ENCODE measurements at places on chromosomes 7 and 10.

GRCh38 chr7:84092207-84092606 lies 102.4 kb downstream of the SEMA3A start:
- DNase-seq = no peak

GRCh38 chr7:99469381-99470065 lies 3.2 kb upstream of the ZNF789 start:
- no peak for DNase-seq

GRCh38 chr7:105088456-105088855 lies 74.5 kb downstream of the KMT2E start:
- no peak for DNase-seq

GRCh38 chr7:7114575-7115291 lies 67.6 kb upstream of the C1GALT1 start:
- no peak for DNase-seq

- no peak for DNase-seq
These were observed 342.7 kb upstream of the ETV1 start for GRCh38 chr7:14332155-14332554.

DNA sequence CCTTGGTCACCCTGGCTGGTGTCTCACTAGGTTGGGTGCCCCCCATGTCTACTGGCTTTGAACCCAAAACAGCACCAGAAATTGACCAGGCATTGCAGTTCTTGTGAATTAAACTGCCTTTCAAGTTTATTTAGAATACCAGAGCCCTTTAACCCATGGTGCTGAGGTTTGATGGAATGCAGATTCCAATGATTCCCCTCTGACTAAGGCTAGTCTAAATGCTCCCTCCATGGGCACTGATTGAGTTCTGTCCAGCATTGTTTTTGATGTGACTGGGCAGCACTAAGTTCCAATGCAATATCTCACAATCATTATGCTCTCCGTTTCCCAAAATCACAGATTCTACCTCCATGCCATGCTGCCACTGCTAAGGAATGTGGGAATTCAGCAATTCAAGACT lies 1047.4 kb upstream of the LRRN3 start:
- no peak for DNase-seq

DNA sequence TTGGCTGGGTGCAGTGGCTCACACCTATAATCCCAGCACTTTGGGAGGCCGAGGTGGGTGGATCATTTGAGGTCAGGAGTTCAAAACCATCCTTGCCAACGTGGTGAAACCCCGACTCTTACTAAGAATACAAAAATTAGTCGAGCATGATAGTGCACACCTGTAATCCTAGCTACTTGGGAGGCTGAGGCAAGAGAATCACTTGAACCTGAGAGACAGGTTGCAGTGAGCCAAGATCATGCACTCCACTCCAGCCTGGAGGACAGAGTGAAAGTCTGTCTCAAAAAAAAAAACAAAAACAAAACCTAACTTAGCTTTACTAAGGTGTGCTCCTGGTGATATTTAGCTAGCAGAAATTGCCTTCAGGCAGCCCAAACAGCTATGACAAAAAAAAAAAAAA lies 24.3 kb upstream of the VDAC2 start:
- no peak for DNase-seq

- DNase-seq = no peak
These were observed 59.8 kb downstream of the TMEM178B start for GRCh38 chr7:141133646-141134045.

DNA sequence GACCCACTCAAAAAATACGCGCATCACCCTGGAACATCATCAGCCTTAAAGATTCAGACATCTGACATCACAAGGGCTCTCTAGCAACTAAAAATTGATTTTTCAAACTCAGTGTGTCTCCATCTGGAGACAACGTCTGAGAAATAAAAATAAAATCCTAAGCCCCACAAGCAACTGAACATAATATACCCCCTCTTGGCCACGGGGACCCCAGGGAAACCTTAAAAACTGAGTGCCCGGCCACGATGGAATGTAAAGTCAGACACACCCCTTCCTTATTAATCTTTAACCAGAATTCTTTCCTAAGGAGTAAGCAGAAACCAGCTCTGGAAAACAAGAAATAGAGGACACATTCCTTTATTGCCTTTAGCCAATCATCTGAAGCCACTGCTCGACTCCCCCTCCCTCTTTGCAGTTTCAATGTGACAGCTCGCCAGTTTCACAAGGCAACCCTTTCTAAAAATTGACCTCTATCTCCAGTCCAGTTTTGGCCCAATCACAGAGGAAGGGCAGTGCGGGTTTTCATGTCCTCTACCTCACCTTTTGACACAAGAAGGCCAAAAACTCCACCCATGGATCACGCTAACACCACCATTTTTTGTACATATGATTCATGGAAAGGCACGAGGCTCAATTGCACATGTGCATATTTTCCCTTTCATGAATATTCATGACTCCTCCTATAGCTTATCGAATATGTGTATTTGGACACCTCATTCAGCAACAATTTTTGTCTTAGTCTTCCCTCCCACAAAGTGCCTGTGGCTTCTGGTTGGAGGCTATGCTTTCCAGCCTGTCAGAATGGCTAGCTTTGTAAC lies 24.2 kb downstream of the IFIT3 start:
- peak; percentile 85 for DNase-seq

DNA sequence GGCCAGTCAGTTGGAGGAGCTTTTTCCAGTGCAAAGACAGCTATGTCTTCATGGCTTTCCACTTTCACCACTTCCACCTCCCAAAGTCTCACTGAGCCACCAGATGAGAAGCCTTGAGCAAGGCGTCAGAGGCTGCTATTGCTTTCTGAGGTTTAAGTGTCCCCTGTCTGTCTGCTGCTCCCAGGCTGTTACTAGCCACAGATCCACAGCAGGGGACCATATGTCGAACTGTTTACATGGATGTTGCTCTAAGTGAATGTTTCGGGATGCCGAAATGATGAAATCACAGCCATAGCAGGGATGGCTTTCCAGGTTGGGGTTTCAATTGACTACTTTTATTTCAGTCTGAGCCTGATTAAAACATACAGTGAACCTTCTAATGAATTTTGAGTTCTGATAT lies 88.5 kb downstream of the AVL9 start:
- DNase-seq = peak; percentile 47

DNA sequence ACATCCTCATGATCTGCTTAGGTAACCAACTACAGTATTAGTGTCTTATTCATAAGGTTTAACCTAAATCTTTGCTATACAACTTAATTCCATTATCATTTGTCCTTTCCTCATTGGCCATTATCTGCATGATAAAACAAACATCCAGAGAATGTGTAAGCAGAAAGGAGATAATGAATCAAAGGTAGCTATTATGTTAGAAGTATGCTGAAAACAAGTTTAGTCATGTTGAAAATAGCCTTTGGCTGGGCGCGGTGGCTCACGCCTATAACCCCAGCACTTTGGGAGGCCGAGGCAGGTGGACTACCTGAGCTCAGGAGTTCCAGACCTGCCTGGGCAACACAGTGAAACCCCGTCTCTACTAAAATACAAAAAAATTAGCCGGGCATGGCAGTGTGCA lies 78.2 kb downstream of the NT5C2 start:
- no peak for DNase-seq

GRCh38 chr10:63866075-63866746 lies 345.0 kb downstream of the REEP3 start:
- no peak for DNase-seq

DNA sequence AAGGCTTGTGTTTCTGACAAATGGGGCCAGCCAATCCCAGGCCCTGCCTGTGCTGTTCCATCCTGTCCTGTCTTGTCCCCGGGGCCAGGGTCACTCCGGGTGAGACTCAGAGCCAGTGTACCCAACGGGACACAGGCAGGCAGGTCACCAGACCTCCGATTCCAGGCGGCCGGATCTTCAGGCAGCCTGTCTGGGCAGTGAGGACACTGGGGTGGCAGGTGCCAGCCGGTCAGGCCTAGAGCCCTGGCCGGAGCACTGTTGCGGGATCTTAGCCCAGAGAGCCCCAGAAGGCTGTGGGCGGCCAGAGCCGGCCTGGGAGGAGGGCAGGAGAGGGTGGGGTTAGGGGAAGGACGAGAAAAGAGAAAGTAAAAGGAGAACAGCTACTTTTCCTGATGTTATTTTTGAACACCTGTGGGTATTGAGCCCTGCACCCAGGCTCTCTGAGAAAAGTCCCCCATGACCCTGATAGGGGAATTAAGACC lies 134.3 kb upstream of the TNRC18 start:
- DNase-seq = no peak

DNA sequence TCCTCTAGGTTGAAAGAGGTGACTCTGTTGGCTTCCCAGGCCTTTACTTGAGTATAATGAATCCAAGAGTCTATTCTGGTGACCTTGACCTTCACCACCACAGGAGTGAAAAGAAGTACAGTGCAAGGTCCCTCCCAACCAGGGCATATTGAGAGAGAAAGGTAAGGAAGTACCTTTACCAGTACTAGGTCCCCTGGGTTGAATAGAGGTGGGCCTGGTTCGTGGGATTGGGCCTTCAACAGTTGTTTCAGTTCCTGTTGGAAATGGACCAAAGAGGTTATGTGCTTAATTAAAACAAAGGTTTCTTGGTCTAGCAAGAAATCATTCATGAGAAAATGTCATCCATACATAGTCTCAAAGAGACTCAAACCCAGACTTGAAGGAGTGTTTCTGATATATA lies 6.4 kb upstream of the SFTPA1 start:
- no peak for DNase-seq

DNA sequence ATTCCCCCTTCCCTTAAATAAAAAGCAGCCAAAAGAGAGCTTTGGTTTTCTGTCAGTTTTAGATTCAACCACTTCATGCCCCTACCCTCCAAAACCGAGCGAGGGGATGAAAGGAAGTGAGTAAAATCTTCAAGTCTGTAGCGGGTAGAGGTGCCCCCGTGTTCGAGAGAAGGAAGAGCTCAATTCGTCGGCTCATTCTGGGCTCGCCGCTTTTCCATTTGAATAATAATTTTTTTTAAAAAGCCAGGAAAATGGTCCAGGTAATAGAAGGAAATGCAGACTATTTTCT lies 436.2 kb upstream of the GALNT17 start:
- DNase-seq = no peak

- peak; percentile 26 for DNase-seq
These were observed 1002.9 kb upstream of the KCND2 start for GRCh38 chr7:119270045-119270464.

- no peak for DNase-seq
These were observed 86.6 kb downstream of the FRMPD2 start for GRCh38 chr10:48187713-48188485.

DNA sequence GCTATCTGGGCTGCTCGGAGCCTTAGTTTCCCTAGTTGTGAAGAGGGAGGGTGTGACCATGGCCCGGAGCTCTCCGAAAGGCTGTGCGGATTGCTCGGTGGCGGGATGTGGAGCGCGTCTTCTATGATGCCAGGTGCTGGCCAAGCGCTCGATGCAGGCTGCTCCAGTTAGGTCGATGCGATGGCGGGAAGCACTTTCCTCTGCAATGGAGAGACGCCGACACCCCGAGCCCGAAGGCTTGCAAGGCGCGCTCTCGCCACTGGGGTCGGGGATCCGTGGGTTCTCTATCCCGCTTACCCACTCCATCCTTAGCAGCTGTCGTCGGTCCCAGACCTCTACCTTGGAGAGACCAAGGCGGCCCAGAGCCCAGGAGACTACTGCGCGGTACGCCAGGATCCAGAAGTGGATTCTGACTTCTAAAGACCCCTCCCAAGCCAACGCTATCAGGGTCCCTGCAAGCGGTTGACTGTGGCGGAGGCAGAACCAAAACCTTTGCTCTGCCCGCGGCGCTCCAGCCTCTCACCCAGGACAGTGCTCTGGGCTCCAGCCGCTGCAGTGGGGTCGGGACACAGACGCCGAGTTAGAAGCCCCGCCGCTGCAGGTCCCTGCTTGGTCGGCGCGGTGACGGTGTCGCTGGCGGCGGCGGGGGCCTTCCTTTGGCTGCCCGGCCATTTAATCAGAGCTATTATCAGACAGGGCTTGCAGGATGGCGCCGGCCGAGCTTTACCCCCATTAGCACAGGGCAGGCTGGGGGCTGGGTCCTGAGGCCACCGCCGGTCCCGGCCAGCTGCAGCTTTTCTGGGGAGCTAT lies 7.8 kb upstream of the TBX20 start:
- DNase-seq = no peak

DNA sequence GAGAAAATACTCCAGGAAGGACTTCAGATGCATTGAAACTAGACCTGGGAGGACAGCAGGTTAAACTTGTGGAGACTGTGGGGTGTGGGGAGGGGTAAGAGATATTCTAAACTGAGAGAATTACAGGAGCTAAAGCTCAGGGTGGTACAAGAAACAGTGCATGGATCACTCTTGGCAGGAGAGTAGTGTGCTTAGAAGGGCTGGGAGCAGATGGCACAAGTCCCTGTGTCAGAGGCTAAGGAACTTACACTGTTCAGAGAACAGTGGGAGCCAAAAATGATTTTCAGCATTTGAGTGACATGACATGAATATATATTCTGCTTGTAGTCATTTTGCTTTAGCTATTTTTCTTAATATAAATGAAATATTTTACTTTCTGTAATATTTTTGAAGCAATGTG lies 36.0 kb upstream of the LAMB1 start:
- no peak for DNase-seq

DNA sequence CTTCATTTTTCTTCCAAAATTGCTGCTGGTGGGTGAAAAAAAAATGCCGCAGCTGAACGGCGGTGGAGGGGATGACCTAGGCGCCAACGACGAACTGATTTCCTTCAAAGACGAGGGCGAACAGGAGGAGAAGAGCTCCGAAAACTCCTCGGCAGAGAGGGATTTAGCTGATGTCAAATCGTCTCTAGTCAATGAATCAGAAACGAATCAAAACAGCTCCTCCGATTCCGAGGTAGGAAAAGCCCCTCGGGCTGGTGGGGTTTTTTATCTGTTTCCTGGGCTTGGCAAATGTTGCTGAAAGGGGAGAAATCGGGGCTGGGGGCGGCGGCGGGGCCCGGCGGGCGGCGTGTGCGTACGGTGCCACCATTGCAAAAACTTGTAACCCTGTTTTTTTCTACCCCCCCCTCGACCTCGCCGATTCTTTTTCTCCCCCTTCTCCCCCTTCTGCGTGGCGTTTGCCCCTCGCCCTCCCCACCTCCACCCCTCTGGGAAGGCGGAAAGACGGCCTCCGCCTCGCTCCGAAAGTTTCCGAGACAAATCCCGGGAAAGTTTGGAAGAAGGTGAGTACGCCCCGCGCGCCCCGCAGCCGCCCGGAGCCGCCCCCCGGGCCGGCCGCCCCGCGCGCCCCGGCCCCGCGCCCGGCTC lies 789 bp downstream of the TCF7L2 start:
- no peak for DNase-seq

GRCh38 chr7:12222889-12223579 lies 11.9 kb downstream of the TMEM106B start:
- no peak for DNase-seq

DNA sequence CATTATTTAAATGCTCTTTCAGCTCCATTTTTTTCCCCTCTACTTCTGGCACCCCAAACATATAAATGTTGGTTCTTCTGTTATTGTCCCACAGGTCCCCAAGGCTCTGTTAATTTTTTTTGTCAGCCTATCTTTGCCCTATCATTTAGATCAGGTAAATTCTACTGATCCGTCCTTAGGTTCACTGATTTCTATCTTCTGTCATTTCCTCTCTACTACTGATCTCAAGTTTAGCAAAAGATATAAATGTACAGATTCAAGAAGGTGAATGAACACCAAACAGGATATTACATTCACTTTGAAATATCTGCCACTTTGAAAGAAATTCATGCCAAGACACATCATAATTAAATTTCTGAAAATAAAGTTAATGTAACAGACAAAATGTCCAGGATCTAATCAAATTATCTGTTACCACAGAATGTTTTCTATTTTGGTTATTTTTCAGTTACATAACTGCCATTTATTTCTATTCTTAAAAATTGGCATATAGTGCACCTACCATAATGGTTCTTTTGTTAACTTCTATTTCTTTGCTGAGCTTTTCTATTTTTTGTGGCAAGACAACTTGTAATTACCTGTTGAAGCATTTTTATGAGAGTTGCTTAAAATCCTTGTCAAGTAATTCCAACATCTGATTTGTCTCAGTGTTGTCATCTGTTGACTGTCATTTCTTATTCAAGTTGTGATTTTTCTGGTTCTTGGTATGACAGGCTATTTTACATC lies 12.1 kb upstream of the CUBN start:
- DNase-seq = no peak
